ENCODE measurements at places on chromosomes 5 and 9. TPM values are rescaled to one million over a fixed set of nuclear protein-coding genes. Genes with fewer than 3 reads are reported as not detected.

DNA sequence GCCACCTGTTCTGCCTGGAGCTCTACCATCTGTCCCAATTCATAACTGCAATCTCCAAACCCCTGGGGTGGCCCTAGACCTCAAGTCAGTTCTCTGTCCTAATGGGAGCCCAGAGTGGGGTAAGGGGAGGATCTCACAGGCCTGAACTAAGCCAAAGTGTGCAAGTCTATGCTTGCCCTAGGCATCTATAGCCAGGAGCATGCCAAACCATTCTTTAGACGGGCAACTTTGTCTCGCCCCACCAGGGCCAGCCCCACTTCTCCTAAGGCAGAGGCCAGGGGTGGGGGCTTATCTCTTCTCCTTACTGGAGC is 3.3 kb downstream of the ACSL6 start:
- no peak for DNase-seq

The EGFL7 gene
- total RNA-seq = 143 TPM

DNA sequence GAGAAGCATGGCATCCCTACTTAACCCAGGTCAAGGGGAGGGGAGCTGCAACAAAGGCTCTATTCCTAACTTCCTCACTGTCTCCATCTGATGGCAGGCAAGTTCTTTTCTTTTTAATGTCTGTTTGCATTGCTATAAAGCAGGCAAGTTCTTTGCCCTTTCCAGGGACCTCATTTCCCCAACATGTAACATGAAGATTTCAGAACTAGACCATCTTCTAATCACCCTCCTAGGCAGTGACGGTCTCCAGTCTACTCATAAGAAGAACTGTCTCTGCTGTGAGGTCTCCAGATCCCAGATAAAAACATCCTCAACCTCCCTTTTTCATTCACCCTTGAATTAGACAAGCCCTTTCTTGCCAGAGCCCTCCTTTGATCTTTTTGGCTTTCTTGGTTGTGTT is 42.1 kb downstream of the PPP1R2B start:
- no peak for DNase-seq

- DNase-seq = no peak
Measured at GRCh38 chr9:3473405-3473804, 52.4 kb downstream of the RFX3 start.

DNA sequence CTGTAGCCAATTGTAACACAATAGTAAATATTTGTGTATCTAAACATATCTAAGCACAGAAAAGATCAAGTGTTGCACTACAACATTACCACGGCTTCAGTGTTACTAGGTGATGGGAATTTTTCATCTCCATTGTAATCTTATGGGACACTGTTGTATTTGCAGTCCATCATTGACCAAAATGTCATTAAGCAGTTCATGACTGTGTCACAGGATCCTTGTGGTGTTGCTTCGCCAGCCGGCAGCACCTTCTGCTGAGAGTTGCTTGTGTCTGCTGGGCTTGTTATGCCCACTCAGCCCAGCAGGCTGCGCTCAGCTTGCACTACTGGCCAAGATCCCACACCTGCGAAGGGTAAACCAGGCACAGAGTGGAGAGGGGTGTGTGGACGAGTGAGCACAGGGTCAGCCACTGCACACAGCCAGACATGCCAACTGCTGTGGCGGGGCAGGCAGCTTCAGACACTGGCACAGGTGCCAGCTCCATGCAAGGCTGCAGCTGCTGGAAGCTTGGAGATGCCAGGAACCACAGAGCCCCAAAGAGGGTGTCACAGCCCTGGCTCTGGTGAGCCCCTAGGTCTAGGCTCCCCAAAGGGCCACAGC is 273.7 kb downstream of the CETN3 start:
- peak; percentile 65 for DNase-seq

The LCN6 gene
- 6.9 TPM for total RNA-seq

The DMRT3 gene
- 9.1 TPM for total RNA-seq

The PCDHGA7 gene
- total RNA-seq = 7.0 TPM
